ENCODE measurements at places on chromosomes 4 and X. TPM values are rescaled to one million over a fixed set of nuclear protein-coding genes. Genes with fewer than 3 reads are reported as not detected.

GRCh38 chrX:130224810-130225209 lies 43.9 kb downstream of the ZNF280C start:
- no peak for DNase-seq

GRCh38 chr4:160350944-160351343 lies 1248.1 kb downstream of the RAPGEF2 start:
- DNase-seq, result no peak

GRCh38 chr4:4969298-4969697 lies 50.0 kb downstream of the CYTL1 start:
- no peak for DNase-seq

DNA sequence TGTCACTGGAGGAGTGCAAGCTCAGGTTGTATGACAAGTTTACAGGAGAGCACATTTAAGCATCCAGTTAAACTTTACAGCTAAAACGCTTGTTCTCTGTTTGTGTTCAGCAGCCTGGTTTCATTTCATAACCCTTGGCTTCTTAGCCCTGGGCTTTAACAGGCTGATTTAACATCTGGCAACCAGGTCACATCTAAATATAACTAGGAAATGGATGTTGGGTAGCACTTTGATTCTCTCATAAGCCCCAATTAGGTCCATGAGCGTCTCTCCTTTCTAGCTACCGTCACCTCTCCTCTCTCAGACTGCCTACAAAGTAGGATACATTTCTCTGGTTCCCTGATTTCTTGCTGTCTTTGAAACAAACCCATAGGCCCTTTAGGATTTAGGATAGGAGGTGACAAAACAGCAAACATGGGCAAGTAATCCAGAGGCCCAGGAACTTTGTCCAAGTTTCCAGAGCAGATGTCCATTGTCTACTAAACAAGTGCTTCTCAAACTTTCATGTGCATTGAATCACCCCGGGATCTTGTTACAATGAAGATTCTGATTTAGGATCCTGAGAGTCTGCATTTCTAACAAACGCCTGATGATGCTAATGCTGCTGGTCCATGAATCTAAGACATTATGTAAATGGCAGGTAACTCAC lies 22.5 kb downstream of the OTUD6A start:
- DNase-seq, result no peak

GRCh38 chrX:27309406-27309805 lies 153.7 kb downstream of the PPP4R3C start:
- no peak for DNase-seq

DNA sequence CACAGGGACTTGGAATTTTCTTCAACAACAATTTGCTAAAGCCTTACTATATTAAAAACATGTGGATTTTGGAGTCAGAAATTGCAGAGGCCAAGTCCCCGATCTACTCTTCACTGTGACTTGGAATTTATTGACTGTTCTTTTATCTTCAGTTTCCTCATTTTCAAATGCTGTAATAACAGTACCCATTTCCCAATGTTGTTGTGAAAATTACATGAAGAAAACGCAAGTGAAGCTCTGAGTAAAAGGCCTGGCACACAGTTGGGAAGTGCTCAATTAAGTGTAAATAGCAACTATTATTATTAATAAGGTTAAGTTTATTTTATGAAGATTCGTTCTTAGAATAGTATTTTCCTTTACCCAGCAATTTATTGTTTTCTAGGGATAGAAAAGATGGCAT lies 15.7 kb downstream of the STBD1 start:
- no peak for DNase-seq

Gene GPC4
- 2.2 TPM for polyA plus RNA-seq

GRCh38 chr4:140240237-140240636 lies 86.3 kb upstream of the MAML3 start:
- DNase-seq, result no peak

DNA sequence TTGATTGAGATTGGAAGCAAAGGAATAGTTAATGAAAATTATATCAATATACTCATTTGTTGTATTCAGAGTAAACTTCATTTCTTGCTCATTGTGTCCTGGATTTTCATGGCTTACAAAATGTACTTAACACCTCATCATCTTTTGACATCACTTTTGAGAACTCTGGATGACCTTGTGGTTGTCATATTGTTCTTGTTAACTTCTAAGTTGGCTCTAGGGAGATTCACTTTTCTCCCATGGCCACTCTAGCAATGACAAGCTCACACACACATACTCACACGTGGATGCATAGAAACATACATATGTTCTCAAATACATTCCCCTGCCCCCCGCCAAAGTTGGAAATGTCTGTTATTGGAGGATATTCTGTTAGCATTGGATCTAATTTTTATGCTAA lies 15.3 kb downstream of the PHEX start:
- DNase-seq, result no peak

DNA sequence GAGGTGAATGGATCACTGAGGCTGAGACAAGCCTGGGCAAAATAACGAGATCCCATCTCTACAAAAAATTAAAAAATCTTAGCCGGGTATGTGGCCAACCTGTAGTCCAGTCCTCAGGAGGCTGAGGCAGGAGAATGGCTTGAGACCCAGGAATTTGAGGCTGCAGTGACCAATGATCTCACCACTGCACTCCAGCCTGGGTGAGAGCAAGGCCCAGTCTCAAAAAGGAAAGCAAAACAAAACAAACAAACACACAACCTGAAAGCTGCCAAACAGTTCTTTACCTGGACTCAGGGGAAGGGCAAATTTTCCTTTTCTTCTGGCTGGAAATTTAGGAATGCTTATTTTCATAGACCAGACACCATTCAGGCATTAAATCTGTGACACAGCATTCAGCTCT lies 163.1 kb upstream of the FAT1 start:
- DNase-seq, result no peak

Gene PDLIM3
- not detected for polyA plus RNA-seq

- DNase-seq, result no peak
These were observed 52.7 kb downstream of the TMEM131L start for GRCh38 chr4:153518637-153519389.

DNA sequence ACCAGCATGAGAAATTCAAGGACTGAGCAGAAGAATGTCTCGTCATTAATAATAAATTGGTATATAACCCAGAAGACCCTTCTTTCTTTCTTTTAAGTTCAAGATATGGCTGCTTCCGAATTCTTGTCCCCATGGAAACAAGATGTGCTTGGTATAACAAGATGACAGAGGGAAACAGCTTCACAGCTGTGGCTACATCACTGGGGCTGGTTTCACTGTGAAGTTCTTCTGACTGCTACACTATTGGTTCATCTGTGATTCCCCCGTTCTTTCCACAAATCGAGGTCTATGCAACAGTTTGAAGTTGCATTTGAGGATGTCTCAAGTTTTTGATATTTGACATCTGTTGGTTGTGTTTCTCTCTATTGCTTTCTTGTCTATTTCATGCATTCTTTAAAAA lies 12.3 kb upstream of the DTHD1 start:
- no peak for DNase-seq

Gene GK2
- not detected for polyA plus RNA-seq

Gene JADE1
- polyA plus RNA-seq, result 2.8 TPM

DNA sequence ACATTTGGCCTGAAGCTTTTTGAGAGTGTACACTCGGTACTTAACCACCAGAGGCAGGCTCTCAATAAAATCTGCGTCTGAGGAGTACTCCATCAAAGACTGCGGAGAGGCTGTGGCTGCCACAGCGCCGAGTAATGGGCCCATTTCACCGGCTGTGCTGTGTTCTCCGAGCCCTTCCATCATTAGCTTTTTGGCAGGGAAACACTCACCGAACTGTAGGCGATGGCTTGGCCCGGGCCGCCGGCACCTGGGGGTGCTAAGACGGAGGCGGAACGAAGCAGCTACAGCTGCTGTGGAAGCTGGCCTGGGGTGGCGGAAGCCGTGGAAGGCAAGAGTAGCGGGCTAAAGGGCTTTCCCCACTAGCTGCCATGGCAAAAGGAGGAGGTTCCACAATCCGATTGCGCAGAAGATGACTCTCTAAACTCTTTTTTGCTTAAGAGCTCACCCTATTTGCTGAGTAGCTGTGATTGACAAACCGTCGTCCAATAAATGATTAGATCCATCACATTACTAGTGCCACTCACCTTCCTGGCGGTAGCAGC lies 48.5 kb upstream of the PABPC1L2A start:
- DNase-seq, result no peak

DNA sequence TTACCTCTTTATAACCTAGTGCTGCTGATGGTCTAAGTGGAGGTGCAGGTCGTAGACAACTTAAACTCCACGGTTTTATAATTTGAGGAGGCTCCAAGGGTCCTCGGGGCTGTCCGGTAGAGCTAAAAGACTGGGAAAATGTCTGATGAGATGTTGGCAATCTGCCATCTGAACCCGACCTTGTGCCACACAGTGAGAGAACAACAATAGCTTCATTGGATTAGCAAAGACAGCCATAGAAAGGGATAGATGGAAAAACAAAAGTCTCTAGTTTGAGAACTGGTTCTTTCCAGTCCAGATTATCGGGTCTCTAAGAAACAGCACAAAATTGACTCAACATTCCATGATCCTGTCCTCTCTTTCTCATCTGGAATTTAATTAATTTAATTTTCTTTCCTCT lies 31.6 kb downstream of the CD40LG start:
- DNase-seq, result no peak

GRCh38 chr4:137531168-137531985 lies 917 bp downstream of the PCDH18 start:
- no peak for DNase-seq

DNA sequence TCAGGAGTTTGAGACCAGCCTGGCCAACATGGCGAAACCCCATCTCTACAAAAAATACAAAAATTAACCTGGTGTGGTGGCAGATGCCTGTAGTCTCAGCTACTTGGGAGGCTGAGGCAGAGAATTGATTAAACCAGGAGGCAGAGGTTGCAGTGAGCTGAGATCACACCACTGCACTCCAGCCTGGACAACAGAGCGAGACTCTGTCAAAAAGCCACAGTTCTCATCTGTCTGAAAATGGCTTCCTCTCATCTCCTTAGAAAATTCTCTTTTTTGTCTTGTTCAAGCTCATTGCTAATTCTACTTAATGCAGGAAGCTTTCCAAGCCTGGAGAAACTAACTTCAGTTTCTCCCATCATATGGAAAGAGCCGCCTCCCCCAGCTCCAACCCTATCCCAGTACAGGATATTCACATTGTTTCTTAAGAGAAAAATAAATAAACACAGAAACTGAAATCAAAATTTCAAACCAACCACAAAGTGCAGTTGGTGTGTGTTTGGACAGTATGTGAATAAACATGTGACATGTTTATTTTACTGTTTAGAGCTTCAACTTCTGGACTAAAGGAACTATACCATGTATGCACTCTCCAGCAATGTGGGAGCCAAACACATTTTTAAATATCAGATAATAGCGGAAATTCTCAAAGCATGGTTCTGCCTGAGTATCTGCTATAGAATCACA lies 55.0 kb upstream of the GAB1 start:
- DNase-seq, result no peak

Gene ANXA10
- 0.05 TPM for polyA plus RNA-seq

Gene STBD1
- polyA plus RNA-seq, result 0.71 TPM

DNA sequence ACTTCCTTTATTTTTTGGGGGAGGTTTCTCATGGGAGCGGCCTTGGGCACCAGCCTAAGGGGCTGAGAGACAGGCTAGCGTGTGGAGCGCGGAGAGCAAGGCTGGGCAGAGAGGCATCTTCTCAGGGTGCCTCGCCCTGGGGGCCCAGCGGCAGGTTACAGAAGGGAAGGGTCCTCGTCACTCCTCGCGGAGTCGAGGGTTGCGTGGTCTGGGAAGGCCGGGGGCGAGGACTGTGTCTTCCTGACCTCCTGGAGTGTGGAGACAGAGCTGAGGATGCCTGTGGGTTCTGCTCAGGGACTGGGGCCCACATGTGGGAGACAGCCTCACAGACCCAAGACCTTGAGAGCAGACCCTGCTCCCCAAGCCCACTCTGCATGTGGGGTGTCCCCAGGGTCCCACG lies 79.6 kb upstream of the LRPAP1 start:
- DNase-seq, result no peak

Gene HSD17B13
- not detected for polyA plus RNA-seq

DNA sequence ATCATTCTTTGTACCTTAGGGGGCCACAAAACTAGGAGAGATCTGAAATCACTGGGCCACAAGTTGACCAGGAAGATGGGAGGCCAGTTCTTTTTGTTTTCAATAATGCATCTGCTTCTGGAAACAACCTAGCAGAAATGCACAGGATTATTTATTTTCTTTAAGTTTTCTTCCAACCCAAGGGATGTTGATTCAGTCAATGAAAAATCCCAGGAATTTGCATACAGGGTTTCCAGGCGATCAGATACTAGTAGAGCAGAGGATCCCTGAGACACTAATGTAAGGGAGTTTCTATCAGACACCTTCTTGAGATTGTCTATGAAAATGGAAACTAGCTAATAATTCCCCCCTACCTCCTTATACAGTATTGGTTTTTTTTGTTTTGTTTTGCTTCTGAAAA lies 7.4 kb downstream of the ATOH1 start:
- no peak for DNase-seq

DNA sequence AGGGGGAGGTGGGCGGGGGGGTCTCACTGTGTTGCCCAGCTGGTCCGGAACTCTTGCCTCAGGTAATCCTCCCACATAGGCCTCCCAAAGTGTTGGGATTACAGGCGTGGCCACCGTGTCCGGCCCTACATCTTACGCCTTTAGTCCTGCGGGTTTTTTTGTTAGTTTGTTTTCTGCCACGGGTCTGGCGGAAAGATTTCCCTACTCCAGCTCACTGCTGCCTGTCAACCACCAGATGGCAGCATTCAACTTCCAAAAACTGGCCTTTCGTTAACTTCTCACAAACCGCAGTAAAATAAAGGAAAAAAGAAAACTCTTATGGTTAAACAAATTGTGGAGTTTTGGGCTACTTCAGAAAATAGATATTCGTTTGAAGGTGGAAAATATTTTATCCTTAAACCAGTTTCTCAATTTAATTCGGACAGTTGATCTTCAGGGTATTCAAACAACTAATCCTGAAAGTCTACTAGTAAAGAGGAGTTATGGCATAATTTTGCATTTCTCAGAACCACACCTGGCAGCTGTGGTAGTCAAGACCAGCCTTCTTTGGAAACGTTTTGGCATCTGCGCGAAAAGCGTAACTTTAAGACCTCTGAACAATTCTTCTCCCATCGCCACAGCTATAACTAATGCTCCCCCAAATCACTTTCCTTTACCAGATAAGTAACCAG lies 41.1 kb downstream of the LUZP4 start:
- peak; percentile 5 for DNase-seq

- DNase-seq, result no peak
These were observed 739 bp downstream of the SLC49A3 start for GRCh38 chr4:687971-688853.

- peak; percentile 44 for DNase-seq
These were observed 680.7 kb upstream of the BOD1L1 start for GRCh38 chr4:14308229-14308651.

DNA sequence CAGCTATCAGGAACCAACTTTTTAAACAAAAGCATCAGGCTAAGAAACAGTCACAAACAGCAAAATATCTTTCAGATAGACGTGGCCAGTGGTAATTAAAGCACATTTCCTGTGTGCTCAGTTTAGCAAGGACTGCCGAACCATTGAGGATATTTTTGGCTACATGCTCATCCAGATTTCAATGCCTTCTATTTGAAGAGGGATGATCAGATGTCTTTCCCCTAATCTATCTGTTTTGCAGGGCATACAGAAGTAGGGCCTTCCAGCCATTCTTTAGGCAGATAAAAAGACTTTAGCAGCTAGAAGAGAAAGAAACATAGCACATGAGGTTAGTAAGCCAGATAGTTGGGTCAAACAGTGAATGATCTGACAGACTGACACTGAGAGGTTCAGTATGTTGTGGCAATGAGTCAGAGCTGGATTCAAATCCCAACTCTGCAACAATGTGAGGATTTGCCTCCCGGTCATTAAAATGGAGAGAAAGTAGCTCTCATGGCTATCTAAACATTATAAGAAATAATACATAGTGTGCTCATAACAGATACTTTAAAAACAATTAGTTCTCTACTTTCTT lies 100.0 kb upstream of the PRKG2 start:
- no peak for DNase-seq

GRCh38 chr4:141020801-141021261 lies 112.4 kb downstream of the RNF150 start:
- DNase-seq, result no peak

Gene ATP1B4
- polyA plus RNA-seq, result not detected
